ENCODE measurements at places on chromosomes 16 and 17. TPM values are rescaled to one million over a fixed set of nuclear protein-coding genes. Genes with fewer than 3 reads are reported as not detected.

- H3K27me3 ChIP-seq: no peaks in the 10 kb centered on the region
- H3K4me1 ChIP-seq: no peaks in the 10 kb centered on the region
- H3K27ac ChIP-seq: no peak overlapping the region
- H3K36me3 ChIP-seq: no peaks in the 10 kb centered on the region
- no peak overlapping the region for H3K4me3 ChIP-seq
- DNase-seq: no peak
These were observed 17.9 kb downstream of the GAA start for GRCh38 chr17:80119271-80119791.

DNA sequence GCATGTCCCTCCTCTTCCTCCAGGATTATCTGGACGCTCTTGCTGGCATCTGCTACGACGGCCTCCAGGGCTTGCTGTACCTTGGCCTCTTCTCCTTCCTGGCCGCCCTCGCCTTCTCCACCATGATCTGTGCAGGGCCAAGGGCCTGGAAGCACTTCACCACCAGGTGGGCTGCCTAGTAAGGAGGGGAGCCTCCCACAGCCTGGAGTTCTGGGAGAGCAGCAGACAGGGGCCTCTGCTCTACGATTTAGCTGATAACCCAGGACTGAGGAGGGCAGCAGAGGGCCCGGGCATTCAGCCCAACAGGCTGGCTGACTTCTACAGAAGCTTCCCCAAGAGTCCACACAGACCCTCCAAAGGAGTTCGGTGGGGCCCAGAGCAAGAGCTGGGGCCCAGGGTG, 21.8 kb upstream of the DNAI2 start:
- H3K27me3 ChIP-seq: no peaks in the 10 kb centered on the region
- H3K4me3 ChIP-seq: no peak overlapping the region
- no peaks in the 10 kb centered on the region for H3K36me3 ChIP-seq
- no peak overlapping the region for H3K27ac ChIP-seq

- H3K4me1 ChIP-seq: no peaks in the 10 kb centered on the region
- H3K4me3 ChIP-seq: no peak overlapping the region
- DNase-seq: no peak
- H3K27me3 ChIP-seq: no peaks in the 10 kb centered on the region
- no peak overlapping the region for H3K27ac ChIP-seq
These were observed 111.9 kb upstream of the CORO6 start for GRCh38 chr17:29734640-29735039.

MYL4 gene
- total RNA-seq: 0.96 TPM

CAPNS2 gene
- total RNA-seq: not detected
